ENCODE measurements at places on chromosomes 4 and X.

DNA sequence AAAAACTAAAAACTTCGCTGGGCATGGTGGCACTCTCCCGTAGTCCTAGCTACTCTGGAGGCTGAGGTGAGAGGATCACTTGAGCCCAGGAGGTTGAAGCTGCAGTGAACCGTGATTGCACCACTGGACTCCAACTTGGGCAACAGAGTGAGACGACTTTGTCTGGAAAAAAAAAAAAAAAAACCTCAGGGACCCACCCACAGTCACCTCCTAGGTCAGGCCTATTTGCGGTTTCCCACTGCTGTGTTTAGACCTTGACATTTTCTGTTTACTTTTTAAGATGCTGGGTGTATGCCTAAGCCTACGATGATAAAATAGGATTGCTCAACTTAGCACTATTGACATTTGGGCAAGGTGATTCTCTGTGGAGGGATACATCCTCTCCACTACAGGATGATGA, 197.4 kb upstream of the TBL1X start:
- no peak for DNase-seq

- DNase-seq, result no peak
Observed at GRCh38 chr4:126851391-126851790, 781.4 kb upstream of the INTU start.

DNA sequence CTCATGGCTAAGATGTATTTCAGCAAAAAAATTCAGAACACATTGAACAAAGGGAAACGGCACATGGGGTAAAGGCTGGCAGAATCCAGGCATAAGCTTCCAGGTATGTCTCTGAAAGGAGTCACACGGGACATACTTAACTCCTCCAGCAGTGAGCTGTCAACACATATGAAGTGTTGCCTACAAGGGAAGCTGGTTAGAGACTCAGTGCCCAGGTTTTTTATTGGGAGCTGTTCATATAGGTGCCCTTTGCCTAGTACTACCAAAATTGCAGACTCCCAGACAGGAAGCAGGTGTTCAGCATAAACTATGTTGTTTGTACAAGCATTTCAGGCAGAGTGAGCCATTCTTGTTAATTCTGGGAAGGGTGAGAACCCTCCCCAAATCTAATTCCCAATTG, 77.4 kb upstream of the PUDP start:
- no peak for DNase-seq

DNA sequence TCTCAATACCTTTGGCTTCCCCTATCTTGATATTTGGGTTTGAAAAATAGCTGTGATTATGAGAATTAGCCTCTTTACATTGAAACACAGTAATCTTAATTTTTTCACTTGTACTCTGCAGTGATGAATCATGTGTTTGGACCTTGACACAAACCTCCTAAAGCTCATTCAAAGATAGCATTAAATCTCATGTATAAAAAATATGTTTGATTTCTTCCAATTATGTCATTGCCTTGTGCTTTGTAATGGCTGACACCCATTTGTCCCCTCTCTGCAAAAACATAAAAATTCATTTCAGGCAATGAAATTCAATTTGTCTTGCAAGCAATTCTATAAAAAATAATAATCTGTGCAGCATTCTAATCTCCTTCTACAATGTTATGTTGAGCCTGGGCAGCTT, 422.4 kb upstream of the BOD1L1 start:
- DNase-seq, result no peak

GRCh38 chr4:90786602-90787001, 659.4 kb downstream of the CCSER1 start:
- DNase-seq, result no peak

DNA sequence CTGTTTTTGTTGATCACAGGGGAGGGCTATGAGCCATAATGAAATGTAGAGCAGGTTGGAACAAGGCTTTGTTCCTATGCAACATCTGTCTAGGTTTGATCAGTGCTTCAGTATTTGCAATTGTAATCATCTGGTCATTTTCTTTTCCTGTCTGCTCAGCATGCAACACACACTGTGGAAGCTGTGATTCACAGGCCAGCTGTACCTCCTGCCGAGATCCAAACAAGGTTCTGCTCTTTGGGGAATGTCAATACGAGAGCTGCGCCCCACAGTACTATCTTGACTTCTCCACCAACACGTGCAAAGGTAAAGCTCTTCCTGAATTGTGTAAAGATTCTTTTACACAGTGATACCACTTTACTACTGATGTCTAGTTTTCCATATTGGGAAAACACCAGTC, 181.9 kb upstream of the ANXA3 start:
- no peak for DNase-seq

GRCh38 chr4:52852041-52852440, 10.1 kb upstream of the RASL11B start:
- DNase-seq, result no peak

- DNase-seq, result no peak
Observed at GRCh38 chr4:161132715-161133425, 1030.9 kb downstream of the FSTL5 start.

DNA sequence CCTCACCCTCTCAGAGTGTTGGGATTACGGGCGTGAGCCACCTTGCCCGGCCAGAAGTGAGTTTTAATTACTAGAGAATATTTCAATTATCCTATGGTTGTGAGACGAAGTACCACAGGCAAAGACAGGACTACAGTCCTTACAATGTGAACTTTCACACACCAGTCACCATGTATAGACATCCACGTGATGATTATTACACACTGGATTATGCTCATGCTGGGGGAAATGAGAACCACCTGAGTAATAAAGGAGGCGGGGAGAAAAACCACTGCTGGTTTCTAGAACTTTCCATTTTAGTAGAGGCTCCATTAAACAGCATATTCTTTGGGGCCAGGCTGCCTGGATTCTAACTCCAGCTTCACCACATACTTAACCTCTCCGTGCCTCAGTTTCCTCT, 42.5 kb upstream of the TLR2 start:
- DNase-seq, result no peak

DNA sequence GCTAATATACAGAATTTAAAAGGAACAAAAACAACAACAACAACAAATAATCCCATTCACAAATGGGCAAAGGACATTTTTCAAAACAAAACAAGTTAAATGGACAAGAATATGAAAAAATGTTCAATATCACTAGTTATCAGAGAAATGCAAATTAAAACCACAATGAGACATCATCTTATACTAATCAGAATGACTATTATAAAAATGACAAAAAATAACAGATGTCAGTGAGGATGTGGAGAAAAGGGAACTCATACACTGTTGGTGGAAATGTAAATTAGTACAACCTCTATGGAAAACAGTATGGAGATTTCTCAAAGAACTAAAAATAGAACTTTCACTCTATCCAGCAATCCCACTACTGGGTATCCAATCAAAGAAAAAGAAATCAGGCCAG, 92.6 kb downstream of the KIT start:
- no peak for DNase-seq

DNA sequence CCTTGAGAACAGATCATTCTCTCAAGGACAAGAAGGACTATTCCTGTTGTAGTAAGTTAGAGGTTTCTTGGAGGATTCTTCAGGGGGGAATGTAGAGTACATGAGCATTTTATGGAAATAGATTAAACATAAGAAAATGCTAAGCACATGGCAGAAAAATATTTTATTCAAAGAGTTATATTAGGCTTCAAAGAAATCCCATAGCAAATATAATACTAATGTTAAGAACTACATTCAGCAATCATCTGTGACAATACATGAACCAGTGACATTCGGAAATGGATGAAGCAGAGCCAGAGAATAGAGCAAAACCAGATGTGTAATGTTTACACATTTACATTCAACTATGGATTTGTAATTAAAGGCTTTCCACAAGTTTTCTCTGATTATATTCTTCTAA, 288.6 kb downstream of the NAF1 start:
- no peak for DNase-seq

DNA sequence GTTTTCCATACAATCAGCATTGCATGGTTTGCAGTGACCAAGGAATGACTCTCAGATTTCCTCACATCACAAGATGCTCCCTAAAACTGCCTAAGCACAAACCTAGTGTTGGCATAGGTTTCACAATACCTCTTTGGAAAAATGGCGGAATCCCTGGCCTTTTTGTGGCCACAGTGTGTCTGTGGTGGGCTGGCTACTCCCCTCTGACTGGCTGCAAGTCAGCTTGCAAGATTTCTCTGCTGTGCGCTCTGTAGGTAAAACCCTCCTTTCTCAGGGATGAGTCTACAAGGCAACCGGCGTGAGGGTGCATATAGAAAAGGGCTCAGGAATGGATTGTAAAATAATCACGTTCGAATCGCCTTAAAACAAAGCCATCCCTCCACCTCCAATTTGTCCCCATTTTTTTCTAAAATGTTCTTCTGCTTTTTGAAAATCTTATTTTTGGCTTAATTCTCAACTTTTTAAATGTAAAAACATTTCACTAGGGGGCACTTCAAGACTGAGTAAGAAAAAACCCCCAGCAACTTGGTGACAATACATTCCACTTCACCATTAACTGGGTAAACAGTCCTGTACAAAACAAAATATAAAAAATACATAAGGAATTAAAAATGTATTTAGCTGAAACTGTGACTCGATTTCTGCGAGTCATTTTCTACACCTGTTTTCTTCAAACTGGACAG, 235.6 kb downstream of the STIM2 start:
- no peak for DNase-seq

DNA sequence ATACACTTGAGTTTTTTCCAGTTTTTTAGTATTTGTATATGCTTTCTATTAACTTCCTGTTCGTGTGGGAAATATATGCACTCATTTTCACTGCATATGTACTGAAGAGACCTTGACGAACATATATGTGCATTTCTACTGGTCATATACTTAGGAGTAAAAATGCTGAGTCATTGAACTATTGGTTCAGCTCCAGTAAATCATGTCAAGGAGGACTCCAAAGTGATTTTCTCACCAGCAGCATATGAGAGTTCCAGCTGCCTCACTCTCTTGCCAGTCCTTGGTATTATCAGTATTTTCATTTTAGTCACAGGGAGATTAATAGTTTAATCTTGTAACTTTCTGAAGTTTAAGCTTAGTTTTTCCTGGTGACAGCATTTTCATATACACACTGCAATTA, 2750.2 kb downstream of the ARAP2 start:
- DNase-seq, result no peak

- DNase-seq, result no peak
Observed at GRCh38 chr4:159410076-159410777, 307.3 kb downstream of the RAPGEF2 start.

- no peak for DNase-seq
Observed at GRCh38 chr4:107292979-107293378, 256.9 kb upstream of the DKK2 start.

DNA sequence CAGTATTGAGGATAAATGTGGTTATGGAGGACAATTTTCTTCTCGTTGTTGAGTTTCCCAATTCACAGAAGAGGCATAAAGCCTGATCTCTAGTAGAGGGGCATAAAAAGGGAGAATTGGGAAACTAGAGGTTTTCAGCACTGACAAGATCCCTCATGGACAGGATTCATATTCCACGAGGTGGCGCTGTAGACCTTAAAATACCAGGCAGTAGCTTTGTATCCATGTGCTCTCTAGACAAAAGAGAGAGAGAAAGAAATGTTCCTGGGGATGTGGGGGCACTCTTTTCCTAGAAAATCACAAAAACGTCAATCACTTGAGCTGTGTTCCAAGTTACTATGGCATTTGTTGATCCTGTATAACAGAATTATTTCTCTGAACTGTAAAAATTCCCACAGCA, 128.3 kb downstream of the MAGEE1 start:
- no peak for DNase-seq

DNA sequence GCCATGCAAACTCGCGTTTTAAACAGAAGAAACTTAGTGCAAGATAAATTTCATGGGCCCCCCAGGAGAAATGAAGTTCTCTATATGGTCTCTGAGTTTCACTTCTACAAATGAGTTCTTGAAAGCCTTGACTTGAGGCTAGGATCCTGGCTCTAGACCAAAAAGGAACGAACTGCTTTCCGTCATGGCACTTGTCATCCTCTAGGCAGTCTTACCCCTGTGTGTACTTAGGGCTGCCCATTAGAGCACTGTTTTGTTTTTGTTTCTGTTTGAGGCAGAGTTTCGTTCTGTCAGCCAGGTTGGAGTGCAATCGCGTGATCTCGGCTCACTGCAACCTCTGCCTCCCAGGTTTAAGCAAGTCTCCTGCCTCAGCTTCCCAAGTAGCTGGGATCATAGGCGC, 29.0 kb downstream of the RNF4 start:
- DNase-seq, result no peak

- no peak for DNase-seq
Observed at GRCh38 chrX:77160301-77160700, 286.9 kb upstream of the FGF16 start.

DNA sequence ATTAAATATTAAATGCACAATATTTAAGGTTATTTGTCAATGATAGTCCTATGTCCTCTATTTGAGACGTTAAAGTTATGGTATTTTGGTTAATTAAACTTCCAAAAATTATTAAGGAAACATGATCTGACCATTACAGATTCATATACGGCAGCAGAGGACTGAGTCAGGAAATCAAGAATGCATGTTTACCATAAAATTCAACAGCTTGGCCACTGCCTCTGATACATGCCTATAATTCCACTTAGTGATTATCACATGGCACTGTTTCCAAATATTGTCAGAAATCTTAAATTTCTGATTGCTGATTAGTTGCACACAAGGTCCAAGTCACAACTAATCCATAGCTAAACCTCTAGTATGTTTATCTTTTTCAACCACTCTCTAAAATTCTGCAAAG, 232.2 kb upstream of the UGT8 start:
- no peak for DNase-seq

GRCh38 chr4:40550948-40551462, 78.7 kb downstream of the RBM47 start:
- no peak for DNase-seq

GRCh38 chr4:140260227-140260626, 106.2 kb upstream of the MAML3 start:
- DNase-seq, result no peak

- DNase-seq, result no peak
Observed at GRCh38 chr4:93237521-93237920, 591.0 kb upstream of the ATOH1 start.

DNA sequence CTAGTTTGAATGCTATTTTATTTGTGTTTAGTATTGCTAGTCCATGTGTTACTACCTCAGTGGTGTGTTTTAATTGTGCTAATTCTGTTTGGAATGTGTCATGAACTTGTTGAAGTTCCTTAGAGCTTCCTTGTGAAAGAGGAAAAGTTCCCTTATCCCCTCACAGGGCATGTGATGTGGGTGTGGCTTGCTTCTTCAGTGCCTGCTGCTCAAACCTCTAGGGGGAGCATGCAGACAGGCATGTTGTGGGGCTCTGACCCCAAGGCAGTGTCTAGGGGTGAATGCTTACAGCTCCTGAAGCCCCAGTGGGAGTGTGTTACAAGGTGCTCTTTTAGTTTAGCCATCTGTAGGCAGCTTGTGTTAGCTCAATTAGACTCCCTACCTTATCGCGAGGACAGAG, 86.5 kb downstream of the MAGED4 start:
- no peak for DNase-seq

GRCh38 chr4:11014199-11014598, 329.6 kb upstream of the CLNK start:
- no peak for DNase-seq

DNA sequence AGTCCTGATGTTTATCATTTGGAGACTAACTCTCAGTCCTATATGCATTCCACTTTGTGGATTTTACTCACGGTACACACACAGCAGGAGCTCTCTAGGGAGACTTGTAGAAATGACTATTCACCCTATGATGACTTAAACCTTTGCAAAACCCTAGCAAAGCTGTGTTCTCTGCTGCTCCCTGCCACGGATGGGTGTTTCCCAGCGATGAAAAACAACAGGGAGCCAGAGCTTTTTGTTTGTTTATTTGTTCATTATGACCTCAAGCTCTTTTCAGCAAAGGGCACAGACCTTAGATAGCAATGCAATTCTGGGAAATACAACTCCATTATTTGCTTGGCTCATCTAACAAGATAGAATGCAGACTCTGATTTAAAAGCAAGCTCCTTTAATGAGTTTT, 156.6 kb downstream of the GRIA3 start:
- no peak for DNase-seq
